Sciatic nerve (tissue), 2 donors: ENCODE measurements at places on chromosomes 3 and 15. TPM values are rescaled to one million over a fixed set of nuclear protein-coding genes. Genes with fewer than 3 reads are reported as not detected.

DNA sequence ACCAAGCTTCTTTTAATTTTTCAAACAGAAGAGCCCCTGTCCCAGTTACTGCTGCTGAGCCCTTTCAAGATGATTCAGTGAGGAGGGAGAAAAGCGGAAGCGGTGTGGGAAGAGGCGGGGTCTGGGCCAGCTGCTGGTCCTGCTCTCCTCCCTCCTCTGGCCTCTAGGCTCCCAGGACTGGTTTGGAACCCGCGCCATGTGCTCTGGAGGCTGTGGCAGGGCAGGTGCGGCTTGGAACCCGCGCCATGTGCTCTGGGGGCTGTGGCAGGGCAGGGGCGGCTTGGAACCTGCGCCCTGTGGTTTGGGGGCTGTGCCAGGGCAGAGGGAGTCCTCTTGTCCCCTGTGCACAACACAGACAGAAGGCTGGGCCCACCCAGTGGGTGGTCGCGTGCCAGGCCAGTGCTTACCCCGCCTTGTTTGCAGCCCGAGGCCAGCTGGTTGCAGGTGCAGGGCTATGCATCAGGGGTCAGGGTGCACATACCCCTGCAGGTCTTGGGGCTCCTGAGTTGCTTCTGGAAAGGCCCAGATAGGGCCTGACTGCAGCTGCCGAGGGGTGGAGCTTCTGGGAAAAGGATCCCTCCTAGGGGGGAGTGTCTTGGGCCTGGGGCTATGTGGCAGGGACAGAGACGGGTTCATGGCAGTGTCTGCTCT, 12.2 kb downstream of the ALG1L2 start:
- DNase-seq, result no peak

DNA sequence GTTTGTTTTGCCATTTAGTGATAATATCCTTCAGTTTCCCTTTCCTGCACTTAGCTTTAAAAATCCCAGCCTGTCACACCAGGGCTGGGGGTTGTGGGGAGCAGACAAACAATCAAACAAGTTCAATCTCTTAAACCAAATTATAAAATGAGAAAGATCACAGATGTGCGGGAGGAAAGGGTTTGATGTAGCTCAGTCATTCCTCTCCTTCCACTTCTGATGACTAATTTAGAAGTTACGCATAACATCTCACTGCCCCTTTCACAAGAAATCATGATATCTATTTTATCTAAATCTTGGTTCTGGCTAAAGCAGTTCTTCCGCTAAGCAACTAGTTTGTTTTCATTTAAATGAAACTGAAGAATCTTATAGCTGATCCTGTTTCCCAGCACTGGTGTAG, 34.1 kb upstream of the ATG7 start:
- DNase-seq, result no peak

DNA sequence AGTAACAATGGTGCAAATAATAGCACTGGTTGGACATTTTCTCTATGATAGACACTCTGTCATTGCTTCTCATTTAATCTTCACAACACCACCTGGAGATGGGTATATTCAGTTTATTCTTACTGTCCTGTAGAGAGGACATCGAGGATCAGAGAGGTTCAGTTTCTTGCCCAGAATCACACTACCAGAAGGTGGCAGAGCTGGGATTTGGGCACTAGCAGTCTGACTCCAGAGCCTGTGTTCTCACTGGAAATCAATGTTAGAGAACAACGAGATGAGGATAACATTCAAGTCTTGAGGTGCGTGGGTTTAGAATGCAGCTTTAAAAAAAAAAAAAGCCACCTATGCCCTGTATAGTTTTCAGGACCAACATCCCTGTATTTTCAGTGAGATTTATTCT, 127.8 kb downstream of the SYNPR start:
- no peak for DNase-seq

GRCh38 chr15:48929661-48930060, 34.1 kb downstream of the SHC4 start:
- DNase-seq, result no peak

Gene TGM4
- total RNA-seq, result not detected

- no peak for DNase-seq
Measured at GRCh38 chr3:183239046-183239445, 14.0 kb upstream of the B3GNT5 start.

- DNase-seq, result no peak
Measured at GRCh38 chr3:56423661-56424099, 44.6 kb downstream of the ERC2 start.

Gene STRIT1
- total RNA-seq, result not detected

- DNase-seq, result no peak
Measured at GRCh38 chr3:45259133-45259532, 33.0 kb upstream of the TMEM158 start.

DNA sequence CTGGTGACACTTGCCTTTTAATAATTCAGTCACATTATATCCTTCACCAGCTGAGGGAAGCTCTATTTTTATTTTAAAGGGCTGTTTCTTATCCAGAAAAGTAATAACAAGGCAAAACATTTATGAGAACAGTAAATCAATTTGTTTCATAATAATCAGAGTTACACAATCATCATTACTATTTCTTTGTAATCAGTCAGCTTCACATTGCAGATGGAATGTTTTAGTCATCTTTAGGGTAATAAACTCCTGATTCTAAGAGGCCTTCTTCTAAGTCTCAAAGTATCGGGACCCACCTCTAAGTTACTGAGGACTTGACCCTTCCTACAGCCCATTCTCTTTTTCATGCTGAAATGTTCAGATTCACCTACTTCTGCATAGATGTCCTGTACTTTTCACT, 298.3 kb upstream of the TGFBR2 start:
- DNase-seq, result no peak

DNA sequence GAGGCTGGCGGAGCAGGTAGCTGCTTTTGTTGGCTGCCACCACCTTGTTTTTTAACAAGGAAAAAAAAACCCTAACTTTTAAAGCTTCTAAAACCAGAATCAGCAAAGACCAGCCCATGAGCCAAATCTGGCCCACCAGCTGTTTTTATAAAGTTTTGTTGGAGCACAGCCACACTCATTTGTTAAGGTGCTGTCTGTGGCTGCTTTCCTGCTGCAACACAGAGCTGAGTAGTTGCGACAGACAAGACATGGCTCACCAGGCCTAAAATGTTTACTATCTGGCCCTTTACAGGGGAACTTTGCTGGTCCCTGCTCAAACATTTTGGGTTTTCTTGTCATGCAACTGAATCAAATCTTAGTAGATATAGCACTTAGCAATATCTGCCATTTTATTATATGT, 18.9 kb downstream of the EFCAB12 start:
- DNase-seq, result no peak

GRCh38 chr15:38470816-38471215, 16.9 kb downstream of the FAM98B start:
- DNase-seq, result no peak

DNA sequence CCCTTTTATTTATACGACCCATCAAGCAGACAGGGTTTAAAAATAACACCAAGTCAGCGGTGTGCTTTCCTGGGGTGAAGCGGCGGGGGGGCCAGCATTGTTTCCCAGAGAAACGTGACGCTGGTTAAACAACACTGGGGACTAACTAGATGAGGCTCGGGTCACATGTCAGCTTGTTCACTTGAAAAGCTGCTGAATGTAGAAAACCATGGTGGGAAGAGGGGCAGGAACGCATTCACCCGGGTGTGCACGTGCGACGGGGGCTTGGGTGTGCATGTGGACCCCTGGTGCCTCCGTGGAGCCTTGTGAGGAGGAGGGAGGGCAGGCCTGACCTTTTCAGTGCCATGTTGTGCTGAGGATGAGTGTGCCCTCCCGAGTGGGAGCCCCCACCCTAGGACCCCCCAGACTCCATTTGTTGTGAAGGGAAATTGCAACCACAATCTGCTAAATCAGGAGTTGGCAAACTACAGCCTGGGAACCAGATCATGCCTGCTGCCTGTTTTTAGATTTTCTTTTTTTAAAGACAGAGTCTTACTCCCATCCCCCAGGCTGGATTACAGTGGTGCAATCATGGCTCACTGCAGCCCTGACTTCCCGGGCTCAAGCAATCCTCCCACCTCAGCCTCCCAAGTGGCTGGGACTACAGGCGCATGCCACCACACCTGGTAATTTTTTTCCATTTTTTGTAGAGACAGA, 70.4 kb upstream of the CMTM7 start:
- DNase-seq, result no peak

DNA sequence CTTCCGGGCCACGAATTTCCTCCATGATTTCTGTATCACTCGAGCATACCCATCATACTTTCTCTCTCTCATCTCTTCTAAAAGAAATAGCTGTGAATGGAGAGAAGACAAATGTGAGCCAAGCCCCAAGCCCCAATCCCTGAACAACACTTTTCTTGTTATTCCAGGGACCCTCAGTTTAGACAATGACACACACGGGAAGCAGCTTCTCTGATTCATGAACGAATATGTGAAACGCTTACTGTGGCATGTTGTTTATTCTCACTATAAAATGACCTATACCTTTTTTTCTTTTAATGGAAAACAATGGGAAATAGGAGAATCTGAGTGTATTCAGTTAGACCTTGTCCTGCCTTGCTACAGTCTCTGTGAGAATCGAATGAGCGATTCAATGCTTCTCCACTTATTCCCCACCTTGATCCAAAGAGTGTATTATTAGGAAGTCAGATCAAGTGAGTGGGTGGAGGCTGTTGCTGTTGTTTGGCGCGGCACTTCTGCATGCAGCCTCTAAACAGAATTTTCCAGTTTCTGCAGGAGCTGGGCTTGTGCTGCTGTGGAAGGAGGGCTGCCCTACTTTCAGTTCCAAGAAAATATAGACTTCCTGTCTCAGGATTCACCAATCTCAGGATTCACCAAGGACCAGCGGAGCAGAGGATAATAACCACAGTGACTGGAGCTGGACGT, 32.4 kb upstream of the LDHAL6B start:
- DNase-seq, result no peak

- DNase-seq, result no peak
Measured at GRCh38 chr3:192861972-192862371, 55.7 kb downstream of the MB21D2 start.

GRCh38 chr15:89971592-89971997, 29.5 kb upstream of the ZNF710 start:
- peak; percentile 63 for DNase-seq

Gene SPATA12
- not detected for total RNA-seq

Gene TSPAN3
- total RNA-seq, result 150 TPM

- DNase-seq, result no peak
Measured at GRCh38 chr3:3316521-3316920, 137.0 kb upstream of the CRBN start.

DNA sequence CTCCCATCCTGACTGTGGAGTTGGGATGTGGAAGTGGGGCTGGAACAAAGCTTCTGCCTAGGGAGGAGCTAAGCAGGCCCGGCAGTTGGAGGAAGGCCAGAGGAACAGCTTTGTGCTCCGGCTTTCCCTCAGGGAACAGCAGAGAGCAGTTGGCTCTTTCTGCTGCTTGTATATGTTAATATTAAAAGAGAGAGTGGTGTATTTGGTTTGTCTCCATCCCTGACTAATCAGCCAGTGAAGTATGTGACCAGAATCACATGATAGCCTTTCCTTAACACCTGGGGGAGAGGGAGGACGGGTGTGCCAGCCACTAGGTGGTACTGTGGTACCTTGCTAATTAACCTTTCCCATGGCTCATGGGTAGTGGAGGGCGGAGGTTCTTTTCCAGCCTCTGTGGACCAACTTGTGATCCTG, 10.0 kb downstream of the EIF2B5 start:
- no peak for DNase-seq

GRCh38 chr15:27082526-27082925, 111.5 kb downstream of the GABRG3 start:
- no peak for DNase-seq

DNA sequence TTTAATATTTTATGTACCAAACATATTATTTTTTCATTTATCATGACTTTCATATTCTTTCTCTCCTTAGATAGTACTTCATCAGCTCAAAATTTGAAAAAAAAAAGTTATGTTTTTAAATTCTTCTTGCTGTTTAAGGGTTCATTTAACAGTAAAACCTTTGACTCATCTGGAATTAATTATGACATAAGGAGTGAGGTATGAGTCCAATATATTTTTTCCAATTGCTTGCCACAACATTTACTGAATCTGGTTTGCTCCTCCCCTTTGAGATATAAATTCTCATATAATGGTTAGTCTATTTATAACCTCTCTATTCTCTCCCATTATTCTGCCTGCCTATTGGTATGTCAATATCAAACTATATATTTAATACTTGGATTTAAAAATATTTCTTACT, 387.8 kb downstream of the TUSC7 start:
- no peak for DNase-seq

DNA sequence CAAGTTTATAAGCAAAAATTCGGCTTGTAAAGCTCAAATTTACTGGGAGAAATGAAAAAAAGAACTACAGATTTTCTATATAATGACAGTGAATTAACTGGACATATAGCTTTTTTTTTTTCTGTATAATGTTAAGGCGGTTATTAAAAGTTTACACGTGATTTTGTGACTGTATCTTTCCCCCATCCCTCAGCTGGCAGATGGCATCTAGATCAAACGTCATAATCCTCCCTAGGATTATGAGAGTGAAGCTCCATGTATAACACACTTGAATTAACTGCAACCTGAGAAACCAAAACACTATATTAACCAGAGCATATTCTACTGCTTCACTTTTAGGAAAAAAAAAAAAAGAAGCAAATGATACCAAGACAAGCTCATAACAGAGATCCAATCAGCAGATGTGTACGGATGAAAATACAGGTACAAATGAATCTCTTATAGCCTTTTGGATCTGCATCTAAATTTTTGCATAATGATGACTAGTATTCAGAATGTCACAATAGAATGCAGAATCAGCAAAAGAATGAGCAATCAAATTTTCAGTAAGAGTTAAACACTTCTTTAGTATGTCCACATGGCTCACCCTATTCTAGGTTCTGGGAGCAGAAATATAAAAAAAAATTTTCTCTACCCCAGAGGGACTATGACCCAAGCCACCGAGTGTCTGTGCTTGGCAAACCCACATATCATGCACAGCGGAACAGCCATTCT, 12.4 kb downstream of the MOBP start:
- DNase-seq, result no peak

DNA sequence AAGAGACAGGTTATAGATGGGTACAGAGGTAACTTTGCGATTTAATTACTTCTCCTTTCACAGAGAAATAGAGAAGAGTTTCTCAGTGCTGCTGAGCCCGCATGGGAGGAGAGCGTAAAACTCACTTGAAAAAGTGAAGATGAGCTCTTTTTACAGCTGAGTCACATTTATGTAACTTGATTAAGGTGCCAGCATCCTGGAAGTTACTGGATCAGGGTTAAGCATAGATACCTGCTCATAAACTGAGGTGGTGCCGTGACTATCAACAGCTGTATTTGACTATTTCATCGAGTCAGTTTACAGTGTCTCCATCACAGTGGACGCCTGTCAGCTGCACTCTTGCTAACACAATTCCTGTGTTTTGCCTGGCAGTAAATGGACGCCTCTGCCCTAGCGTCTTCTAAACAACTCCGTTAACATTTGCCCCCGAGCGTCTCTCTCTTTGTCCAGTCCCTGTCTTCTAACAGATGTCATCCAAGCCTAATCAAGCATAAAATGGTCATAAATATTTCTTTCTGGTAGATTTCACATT, 414.6 kb downstream of the FOXP1 start:
- no peak for DNase-seq

- no peak for DNase-seq
Measured at GRCh38 chr15:61196711-61197586, 32.2 kb downstream of the RORA start.

- no peak for DNase-seq
Measured at GRCh38 chr3:137509354-137510045, 254.6 kb upstream of the SOX14 start.

- no peak for DNase-seq
Measured at GRCh38 chr15:66390678-66391077, 4.0 kb downstream of the MAP2K1 start.

Gene ZIC4
- 0.62 TPM for total RNA-seq

Gene DPPA2
- not detected for total RNA-seq

Gene PLAAT1
- total RNA-seq, result 0.98 TPM

- DNase-seq, result no peak
Measured at GRCh38 chr3:101179637-101180036, 140.7 kb downstream of the IMPG2 start.
